ENCODE measurements at places on chromosomes 13 and 19.

DNA sequence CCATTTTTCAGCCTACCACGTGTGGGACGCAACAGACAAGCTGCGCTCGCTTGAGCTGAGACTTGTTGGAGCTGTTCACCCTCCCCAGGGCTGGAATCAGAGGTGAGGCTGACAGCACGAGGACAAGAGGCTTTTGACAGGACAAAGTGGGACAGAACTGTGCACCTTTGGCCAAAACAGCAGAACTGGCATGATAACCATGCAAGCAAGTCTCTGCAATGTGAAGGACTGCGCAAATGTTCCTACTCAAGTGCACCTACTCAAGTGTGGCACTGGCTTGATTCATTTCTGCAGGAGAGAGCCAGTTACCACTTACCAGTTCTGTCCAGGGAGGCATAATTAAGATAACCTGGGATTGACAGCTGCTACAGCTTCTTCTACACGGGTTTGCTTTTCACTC is 62.2 kb upstream of the TM9SF2 start:
- peak; percentile 48 for DNase-seq

GRCh38 chr13:34776390-34776981 is 165.6 kb upstream of the NBEA start:
- DNase-seq, result no peak

DNA sequence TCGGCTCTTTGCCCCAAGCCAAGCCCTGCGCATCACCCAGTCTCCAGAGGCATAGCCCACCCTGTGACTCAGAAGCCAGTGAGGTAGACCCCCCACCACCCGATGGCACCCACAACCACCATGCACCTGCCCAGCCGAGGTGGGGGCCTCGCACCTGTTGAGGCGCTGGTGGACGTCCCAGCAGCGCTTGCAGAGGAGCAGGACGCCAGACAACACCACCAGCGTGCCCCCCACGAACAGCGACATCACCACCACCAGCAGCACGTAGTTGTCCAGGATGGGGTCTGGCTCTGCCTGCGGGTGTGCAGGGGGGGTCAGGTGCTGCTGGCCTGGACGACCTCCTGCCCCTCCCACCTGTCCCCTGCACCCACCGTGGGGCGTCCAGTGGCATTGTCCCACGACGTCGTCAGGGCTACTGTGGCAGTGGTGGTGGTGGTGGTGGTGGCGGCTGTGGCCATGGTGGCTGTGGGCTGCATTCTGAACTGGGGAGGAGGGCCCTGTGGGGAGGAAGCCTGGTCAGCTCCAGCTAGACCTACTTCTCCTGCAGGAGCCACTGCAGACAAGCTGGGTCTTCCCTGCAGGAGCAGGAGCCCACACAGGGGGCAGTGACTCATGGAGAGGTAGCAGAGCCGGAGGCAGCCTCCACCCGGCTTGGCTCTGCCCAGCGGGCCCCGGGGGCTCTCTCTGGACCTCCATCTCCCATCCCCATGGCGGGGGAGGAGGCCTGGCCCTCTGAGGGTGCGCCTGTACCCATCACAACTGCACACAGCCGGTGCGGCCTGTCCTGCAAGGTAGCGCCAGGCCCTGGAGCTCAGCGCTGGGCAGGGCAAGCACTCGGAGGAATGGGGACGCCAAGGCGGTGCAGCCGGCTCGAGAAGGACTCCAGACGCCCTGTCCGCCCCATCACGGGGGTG is 1.9 kb downstream of the CBARP start:
- DNase-seq, result no peak

- DNase-seq, result no peak
Measured at GRCh38 chr13:48319531-48320398, 16.2 kb downstream of the RB1 start.

DNA sequence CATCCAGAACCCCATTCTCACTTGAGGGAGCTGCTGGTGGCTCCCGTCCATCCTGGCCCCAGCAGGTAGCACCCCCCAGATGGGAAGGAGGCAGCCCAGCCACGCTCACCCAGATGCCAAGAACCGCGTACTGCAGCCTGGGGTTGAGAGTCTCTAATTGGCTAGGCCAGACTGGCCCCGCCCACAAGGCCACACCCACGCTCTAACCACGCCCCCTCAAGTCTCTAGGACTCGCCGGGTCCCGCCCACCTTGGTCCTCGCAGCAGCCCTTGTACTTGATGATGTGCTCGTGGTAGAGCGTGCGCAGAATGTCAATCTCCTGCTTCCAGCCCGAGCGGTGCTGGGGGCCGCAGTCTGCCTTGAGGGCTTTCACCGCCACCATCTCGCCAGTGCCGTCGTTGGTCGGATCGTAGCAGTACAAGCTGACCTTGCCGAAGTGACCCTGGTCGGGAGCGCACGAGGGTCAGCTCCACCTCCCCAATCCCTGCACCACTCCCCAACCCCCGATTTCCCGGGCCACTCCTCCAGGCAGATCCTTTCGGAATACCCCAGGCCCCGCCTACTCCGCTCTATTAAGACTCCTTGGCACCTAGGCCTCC is 14.5 kb upstream of the ICAM3 start:
- peak; percentile 80 for DNase-seq

- peak; percentile 91 for DNase-seq
Measured at GRCh38 chr13:27953676-27954405, 15.3 kb downstream of the CDX2 start.

GRCh38 chr19:17943274-17944221 is 10.7 kb downstream of the CCDC124 start:
- no peak for DNase-seq

GRCh38 chr13:73521290-73521624 is 462.5 kb downstream of the KLF5 start:
- no peak for DNase-seq

GRCh38 chr13:45838171-45838745 is 13.3 kb downstream of the SIAH3 start:
- DNase-seq, result no peak

GRCh38 chr13:94359875-94360274 is 119.6 kb downstream of the DCT start:
- no peak for DNase-seq

DNA sequence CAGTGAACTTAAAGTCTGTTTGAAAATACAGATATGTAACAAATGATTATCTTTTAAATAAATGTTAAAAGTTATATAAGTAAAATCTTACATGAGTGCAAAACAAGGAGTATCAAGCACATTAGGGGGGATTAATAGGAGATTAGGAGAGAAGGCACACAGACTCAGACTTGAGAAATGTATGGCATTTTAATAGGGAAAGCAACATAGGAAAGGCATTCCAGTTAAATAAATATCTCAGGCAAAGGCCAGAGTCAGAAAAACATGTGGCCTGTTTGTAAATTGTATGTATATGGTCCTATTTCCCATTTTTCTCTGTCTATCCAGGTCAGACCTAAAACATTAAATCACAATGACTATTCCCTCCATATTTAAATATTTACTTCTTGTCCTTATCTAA is 462.7 kb downstream of the GPC6 start:
- DNase-seq, result no peak

DNA sequence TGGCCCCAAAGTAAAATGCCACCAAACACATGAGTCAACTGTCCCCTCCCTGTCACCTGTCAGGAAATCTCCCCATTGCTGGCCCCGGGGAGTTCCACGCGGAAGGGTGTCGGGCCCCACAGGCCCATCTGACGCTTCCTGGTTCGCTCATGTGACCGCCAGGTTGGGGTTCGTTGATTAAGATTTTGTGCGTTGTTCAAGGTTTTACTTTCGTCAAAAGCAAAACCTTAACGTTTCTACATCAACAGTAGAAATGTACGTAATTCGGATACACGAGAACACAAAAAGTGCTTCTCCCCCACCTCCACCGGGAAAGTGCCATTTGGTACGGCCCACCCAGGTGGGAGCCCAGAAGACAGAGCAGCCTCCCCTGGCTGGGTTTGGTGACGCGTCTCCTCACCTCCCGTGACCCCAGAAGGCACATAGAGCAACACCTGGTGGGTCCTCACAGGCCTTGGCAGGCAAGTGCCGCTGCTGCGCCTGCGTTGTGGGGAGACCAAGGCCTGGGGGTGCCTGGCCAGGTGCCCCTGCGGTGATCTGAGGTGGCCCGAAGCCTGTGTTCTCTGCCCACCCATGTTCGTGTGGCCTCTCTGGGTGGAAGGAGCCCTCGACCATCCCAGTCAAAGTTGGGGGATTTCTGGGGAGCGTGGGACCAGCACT is 161.6 kb downstream of the KDM4B start:
- DNase-seq, result peak; percentile 65

- no peak for DNase-seq
Measured at GRCh38 chr13:75927183-75927669, 291.1 kb downstream of the LMO7 start.

DNA sequence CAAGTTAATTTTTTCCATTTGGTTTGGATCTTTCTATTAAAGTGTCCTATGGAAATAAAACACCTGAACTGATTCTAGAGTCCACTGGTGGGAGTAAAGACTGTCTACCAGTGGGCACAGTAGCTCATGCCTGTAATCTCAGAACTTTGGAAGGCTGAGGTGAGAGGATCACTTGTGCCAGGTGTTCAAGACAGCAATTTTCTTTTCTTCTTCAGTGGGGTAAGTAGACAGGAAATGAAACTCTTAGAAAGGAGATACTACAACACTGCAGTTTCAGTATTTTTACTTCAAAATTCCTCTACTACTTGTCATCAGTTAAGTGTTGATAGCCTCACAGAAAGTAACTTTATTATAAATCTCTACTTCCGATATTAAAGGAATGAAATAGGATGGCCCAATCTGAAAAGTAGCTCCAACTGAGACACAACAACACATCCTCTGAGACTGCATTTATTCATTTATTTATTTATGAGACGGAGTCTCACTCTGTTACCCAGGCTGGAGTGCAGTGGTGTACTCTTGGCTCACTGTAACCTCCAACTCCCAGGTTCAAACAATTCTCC is 26.3 kb downstream of the DNMT1 start:
- DNase-seq, result no peak

- no peak for DNase-seq
Measured at GRCh38 chr19:52034051-52034728, 6.0 kb upstream of the ZNF614 start.

DNA sequence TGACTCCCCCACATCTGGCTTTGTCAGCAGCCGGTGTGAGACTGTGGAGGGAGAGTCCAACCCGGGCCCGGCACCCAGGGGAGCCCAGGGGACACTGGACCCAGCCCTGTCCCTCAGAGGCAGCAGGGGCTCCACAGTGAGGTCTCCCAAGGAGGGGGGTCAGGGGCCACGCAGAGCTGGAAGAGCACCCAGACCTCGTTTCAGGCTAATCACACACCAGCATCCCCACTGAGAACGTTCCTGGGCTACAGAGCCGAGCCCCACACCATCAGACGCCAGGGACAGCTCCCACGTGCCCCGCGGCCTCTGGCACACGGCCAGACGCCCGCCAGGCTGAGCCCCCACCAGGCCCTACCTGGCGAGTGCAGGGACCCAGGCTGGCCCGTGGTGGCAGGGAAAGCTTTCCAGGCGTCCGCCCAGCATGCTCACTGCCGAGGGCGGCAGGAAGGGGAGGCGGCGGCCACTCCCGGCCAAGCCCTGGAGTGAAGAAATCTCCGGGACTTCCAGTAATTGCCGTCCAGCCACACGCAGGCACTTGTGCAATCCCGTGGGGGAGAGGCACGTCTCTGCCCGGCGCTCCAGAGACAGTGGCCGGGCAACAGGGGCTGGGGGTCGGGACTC is 19.2 kb downstream of the SBNO2 start:
- DNase-seq, result no peak

DNA sequence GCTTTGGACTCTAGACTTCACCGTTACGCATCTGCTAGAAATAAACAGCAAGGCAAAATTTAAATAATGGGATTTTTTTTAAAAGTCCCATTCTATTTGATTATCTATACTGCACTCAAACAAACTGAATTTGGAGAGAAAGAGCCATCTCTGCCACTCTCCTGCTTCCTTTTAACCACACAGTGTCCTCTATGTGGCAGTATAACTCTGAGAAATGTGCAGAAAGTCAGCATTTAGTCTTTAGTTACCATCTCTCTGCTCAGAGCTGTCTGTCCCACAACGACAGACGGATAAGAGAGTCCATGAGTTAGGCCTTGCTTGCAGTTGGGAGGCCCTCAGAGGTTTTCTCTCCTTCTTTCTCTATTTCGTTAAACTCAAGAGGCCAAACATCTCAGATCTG is 21.2 kb downstream of the CCNA1 start:
- no peak for DNase-seq

- no peak for DNase-seq
Measured at GRCh38 chr19:58083021-58083420, 15.0 kb downstream of the ZSCAN18 start.

DNA sequence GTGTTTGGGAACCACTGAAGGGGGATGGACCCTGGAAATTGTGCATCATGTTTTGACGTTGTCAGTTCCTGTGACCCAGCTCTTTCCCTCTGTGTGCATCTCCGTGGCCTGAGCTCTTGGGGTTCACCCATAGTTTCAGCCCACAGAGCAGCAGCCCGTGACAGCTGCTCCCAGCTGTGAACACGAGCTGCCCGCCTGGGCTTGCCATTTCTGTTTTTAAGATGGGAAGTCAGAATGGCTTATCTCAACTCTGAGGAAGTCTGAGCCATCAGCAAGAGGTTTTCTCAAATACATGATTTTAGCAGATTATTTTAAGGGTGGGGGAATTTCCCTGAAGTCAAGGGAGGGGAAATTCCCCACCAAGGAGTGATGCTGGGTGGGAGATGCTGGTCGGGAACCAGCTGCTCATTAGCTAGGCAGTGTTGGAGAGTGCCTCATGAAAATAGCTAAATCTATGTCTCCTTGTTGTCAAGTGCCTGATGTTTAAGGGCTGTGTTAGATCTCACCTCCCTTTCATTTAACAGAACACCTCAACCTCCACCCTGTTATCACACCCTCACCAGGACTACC is 34.8 kb upstream of the C1QTNF9 start:
- DNase-seq, result peak; percentile 83

DNA sequence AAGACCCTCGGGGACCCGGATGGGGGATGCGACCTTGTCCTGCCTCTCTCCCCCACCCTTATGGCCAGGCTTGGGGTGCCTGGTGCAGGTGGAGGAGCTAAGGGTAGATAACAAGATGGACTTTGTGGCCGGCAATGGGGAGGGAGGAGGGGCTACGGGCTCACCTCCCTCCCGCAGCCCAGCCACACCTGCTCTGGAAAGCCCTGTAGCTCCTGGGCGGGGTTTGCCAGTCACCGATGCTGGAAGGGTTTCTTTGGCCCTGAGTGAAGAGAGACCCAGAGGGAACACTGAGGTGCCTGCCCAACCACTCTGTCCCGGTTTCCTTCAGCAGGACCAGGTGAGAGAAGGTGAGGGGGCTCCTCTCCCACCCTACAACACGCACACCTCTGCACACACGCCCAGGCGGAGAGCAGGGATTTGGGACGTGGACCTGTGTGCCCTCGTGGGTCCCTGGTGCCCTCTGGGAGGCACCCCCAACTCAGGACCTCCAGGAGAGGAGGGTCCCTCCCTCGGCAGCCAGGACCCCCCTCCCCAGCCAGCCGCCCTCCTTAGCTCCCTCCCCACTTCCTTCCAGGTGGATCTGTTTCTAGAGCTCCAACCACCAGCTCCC is at the start of gene FUT2:
TSS of gene FUT2 (plus strand) at position 229 of the 610 bp plus-strand sequence. CDS start 6,986 bp downstream, outside the sequence.
- DNase-seq, result no peak

- no peak for DNase-seq
Measured at GRCh38 chr13:98755729-98756128, 3.3 kb upstream of the SLC15A1 start.

- no peak for DNase-seq
Measured at GRCh38 chr19:13090511-13091231, 12.0 kb downstream of the LYL1 start.
